ENCODE measurements at places on chromosomes 6 and 20.

- peak; percentile 95 for DNase-seq
These were observed 102.6 kb downstream of the IBTK start for GRCh38 chr6:82144852-82145340.

GRCh38 chr20:11355345-11355744 is 562.3 kb upstream of the BTBD3 start:
- no peak for DNase-seq

DNA sequence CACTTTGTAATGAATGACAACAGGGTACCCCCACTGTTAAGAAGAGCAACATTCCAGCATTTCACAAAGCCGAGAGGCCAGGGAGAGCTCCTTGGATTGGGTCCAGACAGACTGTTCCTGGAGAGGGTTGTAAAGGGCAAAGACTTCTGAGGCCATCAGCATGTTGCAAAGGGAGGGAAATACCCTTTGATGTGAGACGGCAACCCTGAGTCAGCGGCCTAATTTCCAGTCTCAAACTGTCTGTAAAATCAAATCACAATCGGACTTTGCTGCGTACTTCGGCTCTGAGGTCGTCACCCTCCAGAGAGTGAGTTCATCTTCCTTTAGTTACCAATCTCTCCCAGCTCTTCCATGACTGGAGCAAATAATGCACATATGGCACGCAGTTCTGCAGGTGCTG is 101.0 kb upstream of the DTNBP1 start:
- peak; percentile 59 for DNase-seq

DNA sequence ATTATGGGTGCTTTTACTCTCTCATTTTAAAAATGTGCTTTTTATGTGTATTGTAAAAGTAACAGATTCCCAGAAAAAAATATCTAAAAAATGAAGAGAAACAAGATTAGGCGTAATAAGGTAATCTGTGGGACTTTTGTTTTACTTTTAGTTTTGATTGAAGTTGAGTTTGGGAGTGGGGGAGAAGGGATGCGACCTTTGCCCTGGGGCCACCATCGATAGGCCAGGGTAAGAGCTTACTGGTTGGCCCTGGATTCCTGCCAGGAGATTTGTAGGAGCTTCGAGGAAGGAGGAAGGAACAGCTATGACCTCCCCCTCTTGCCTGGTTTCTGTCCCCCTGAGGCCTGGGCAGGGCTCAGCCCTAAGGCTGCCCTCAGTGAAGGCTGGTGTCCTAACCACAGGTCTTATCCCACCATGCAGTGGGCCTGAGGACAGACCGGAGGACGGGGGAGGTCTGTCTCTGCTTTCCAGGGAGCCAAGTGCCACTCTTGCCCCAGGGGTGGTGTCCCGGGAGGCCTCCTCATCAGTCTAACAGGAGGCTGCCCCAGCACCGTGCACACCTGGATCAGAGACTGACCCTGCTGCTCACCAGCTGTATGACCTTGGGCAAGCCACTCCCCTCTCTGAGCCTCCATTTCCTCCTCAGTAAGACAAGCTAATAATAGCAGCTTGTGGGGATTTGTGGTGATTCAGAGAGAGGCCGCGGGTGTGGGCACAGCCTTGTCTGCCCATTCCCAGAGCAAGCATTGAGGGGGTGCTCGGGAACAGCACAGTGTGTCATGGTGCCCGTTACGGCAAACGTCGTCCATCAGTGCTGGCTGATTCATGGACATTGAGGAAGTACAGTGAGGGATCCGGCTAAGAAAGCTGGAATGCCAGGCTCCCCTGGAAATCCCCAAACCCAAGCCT is 21.2 kb downstream of the TGM2 start:
- peak; percentile 83 for DNase-seq

GRCh38 chr6:152428126-152428525 is 209.0 kb downstream of the SYNE1 start:
- DNase-seq = peak; percentile 3

- DNase-seq = no peak
These were observed 6.1 kb upstream of the PM20D2 start for GRCh38 chr6:89139509-89140346.

- no peak for DNase-seq
These were observed 29.9 kb downstream of the ADTRP start for GRCh38 chr6:11748591-11749210.

- no peak for DNase-seq
These were observed 16.1 kb downstream of the DYNLRB1 start for GRCh38 chr20:34532320-34532719.

DNA sequence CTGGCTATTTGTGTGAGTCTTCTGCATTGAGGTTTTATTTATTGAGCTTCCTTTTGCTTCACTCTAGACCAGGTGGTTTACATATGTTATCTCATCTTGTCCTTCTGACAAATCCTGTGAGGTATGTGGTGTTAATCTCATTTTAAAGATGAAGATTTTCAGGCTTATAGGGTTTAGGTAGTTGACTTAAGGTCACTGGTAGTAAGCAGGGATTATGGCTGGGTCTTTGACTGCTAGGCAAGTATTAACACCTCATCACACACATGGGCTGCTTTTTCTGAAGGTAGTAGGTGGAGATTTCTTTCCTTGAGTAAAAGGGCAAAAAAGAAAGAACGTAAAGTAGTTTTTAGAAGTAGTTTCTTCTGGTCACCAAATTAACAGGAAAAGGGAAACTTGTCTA is 72.6 kb downstream of the CDKAL1 start:
- DNase-seq = no peak

DNA sequence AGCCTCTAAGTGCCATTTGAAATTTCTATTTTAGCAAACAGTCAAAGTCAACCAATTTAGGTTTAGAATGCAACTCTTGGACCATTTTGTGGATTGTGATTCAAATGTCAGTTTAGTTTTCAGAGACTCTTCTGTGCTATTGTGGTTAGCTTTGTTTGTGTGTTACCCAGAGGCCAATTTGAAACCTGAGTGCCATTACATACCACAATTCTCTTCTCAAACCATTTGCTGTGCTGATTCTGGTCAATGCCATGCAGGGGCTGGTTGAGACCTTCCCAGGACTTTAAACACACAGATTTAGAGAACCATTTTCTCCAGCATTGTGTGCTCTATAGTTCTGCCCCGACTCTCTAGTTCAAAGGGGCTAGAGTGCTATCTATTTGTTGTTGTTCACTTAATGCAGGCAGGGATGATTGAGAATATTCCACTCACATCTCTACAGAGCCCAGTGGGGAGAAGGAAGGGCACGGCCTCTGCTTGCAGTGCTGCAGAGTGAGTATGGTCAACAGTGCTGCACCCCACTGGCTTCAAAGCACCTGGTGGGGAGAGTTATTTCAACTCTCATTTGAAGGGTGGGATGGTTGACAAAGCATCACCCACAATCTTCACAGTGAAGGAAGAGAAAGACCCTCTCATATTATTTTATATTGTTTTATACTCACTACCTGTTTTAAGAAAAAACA is 738.2 kb downstream of the COL12A1 start:
- DNase-seq = no peak

GRCh38 chr20:32168184-32168910 is 39.2 kb downstream of the PLAGL2 start:
- peak; percentile 64 for DNase-seq

DNA sequence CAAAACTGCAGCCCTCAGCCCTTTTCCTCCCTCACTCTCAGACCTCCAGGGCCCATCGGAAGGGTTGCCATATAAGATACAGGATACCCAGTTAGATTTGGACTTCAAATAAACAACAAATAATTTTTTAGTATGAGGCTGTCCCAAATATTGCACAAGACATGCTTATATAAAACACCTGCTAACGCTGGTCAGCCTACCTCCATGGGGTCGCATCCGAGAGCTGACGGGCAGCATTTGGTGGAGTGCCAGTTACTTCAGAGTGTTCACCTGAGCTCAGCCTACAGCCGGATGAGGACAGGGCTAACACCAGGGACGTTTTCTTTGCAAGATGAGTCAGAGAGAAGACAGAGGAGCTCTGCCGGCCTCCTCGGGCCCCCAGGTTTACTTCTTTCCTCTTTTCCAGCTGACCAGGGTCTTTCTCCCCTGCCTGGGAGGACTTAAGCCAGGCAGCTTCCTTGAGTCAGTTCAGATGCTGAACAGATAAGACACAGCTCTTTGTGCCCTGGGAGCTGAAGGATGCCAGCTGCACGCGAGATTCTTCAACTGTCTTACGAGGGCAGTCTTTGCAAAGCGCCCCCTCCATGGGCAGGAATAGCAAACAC is 141.2 kb upstream of the KCNG1 start:
- no peak for DNase-seq

GRCh38 chr6:151012321-151013294 is 147.1 kb downstream of the MTHFD1L start:
- peak; percentile 74 for DNase-seq

GRCh38 chr20:35329435-35330139 is 37.4 kb upstream of the FAM83C start:
- DNase-seq = peak; percentile 46

DNA sequence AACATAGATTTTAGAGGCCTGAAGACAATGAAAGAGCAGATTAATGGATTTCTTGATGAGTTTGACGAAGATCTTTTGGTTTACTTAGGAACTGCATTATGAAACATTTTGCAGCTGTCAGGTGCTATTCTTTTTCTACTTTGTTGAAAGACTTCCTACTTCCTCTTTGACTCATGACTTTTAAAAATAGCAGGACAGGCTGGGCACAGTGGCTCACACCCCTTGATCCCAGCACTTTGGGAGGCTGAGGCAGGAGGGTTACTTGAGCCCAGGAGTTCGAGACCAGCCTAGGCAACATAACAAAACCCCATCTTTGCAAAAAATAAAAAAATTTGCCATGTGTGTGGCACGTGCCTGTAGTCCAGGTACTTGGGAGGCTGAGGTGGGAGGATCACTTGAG is 52.0 kb downstream of the ITCH start:
- no peak for DNase-seq

DNA sequence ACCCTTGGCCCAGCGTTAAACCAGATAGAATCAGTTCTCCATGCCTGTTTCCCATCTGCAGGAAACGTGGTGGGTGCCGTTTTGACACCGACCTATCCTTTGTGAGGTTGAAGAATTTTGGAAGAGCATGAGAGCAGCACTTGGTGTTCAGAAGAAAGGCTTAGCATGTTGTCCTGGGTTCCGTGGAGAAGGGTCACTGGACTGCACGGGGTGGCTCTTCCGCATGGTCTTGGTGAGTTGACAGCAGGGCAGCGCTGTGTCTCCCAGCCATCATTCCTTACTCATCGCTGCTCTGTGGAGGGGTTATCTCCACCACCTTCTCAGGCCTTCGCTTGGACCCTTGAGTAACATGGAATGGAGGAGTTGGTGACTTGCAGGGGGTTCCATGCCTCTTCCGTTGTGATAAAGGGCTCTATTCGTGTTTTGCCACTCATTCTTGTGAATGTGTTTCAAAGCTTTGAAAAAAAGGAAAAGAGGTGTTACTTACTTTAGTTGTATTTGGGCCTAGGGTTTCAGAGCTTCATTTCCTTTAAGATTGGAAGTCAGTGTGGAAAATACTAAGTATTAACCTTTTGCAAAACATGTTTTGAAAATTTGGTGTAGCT is 8.2 kb downstream of the HIVEP1 start:
- no peak for DNase-seq

DNA sequence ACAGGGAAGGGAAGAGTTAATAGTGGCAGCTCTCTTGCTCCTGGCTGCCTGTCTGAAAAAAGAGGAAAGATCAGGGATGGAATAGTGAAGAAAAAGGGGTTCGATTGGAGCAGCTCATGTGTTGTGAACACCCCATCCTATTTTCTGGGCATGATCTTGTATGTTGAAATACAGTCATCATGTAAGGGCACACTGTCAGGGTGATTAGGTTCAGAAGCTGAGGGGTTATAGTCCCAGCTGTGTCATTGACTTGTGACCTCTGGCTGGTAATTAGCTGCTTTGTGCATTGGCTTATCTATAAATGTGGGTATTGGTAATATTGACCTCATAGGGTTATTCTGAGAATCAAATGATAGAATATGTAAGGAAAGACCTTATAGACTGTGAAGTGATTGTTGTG is 30.1 kb downstream of the PHF20 start:
- DNase-seq = no peak

- DNase-seq = no peak
These were observed 127.5 kb upstream of the CCDC28A start for GRCh38 chr6:138645976-138646640.

DNA sequence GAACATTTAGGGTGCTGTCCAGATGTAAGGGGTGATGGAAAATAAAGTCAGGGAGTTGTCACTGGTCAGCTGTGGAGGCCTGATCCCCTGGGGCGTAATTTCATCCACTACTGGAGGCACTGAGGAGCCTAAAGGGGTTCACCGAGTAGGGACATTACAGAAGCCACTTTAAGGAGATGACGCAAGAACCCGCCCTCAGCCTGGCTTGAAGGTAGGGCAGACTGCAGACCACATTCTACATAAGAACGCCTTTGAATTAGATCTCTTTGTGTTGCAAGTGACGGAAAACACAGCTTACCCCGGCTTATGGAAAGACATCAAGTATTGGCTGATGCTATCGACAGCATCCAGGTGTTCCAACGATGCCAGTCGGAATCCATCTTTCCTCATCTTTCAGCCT is 462.7 kb upstream of the CDH4 start:
- no peak for DNase-seq

- DNase-seq = no peak
These were observed 20.0 kb downstream of the PREX1 start for GRCh38 chr20:48807586-48808381.

DNA sequence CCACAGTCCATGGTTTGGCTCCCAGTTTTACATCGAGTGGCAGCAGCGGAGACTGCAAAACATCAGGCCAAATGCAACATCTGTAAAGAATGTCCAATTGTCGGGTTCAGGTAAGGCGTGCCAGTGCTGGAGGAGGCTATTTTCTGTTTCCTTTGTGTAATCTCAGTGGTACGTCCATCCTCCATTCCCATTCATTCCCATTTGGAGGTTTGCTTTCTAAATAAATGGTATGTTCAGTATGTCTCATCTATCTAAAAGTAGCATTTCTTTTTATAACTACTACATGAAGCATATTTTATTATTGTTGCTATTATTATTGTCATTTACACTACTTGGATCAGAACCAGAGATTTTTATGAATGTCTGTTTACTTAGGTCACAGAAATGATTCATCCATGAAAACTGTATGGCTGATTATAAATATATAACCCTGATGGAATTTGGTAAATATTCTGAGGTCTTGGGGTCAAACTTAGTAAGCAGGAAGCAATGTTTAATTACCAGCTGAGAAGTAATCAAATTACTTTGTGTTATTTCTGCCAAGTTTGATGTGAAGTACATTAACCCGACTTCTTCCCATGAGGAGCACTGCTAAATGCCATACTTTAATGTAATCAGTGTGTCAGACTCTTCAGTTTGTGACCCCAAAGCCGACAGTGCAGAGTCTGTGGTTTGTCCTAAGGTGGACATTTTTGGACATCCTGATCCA is 512.9 kb downstream of the UTRN start:
- DNase-seq = peak; percentile 91

- DNase-seq = peak; percentile 67
These were observed 6.6 kb upstream of the GUCA1A start for GRCh38 chr6:42166444-42167141.
